Left forelimb (tissue), 1 donor: ENCODE measurements at places on chromosomes 12 and 14.

GRCh38 chr12:77615332-77615731 is 215.4 kb upstream of the NAV3 start:
- no peak for DNase-seq

DNA sequence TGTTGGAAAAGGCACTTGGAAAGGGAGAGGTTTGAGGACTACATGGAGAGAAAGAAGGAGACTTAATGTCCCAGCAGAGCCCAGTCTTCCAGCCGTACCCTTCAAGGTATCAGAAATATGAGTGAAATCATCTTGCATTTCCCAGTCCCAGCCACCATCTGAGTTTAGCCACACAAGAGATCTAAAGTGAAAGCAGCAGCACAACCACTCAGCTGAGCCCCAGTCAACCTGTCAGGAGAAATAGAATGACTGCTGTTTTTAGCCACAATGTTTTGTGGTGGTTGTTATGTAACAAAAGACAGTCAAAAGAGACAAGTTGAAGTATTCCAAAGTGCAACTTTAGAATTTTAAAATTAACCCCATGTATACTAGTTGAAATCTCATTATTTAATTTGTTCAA is 28.0 kb downstream of the DERA start:
- DNase-seq: no peak

- no peak for DNase-seq
These were observed 2.1 kb upstream of the DNAJC22 start for GRCh38 chr12:49344486-49345050.

- DNase-seq: no peak
These were observed 24.4 kb upstream of the CRACR2A start for GRCh38 chr12:3777206-3777809.

DNA sequence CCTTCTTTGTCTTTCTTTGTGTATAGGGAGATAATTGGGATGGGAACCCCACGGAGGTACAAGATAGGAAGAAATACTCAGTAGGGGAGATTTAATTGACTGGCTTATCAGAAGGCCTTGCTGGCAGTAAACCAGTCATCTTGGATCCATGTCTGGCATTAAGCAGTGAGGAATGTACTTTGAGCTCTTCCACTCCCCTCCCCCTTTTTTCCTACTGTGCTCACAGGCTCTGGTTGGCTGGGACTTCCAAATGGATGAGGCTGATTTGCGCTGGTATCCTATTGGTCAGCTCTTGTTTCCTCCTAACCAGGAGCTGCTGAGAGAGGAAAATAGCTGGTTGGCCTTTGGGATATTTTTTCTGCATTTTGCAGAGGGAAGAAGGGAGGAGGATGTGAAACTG is 24.7 kb downstream of the NGDN start:
- DNase-seq: no peak
